MCF 10A (cell line): ENCODE measurements at places on chromosomes 13 and 19. TPM values are rescaled to one million over a fixed set of nuclear protein-coding genes. Genes with fewer than 3 reads are reported as not detected.

CYP2S1 gene
- not detected in 2 replicates for total RNA-seq

CACNA1A gene
- 0.27 TPM in 1 of 2 replicates, not detected in the other for total RNA-seq

TMEM238 gene
- total RNA-seq: 10.6 and 14.9 TPM in 2 replicates

IRGC gene
- not detected in 2 replicates for total RNA-seq

ZNF763 gene
- 0.23 and 0.25 TPM in 2 replicates for total RNA-seq

SELENOV gene
- not detected in 2 replicates for total RNA-seq

LIM2 gene
- total RNA-seq: not detected in 2 replicates

ZNF540 gene
- 1.1 TPM in 2 replicates for total RNA-seq

C2CD4C gene
- total RNA-seq: 0.49 and 0.88 TPM in 2 replicates

FRY gene
- 8.9 and 9.1 TPM in 2 replicates for total RNA-seq
